ENCODE measurements at places on chromosomes 12 and 14. TPM values are rescaled to one million over a fixed set of nuclear protein-coding genes. Genes with fewer than 3 reads are reported as not detected.

The POLE2 gene
- 15.7 TPM for total RNA-seq

The CCND2 gene
- not detected for total RNA-seq

The DICER1 gene
- 20.3 TPM for total RNA-seq

The WIF1 gene
- not detected for total RNA-seq

The SLC38A6 gene
- 20.2 TPM for total RNA-seq

The CPNE6 gene
- total RNA-seq, result 0.16 TPM

The KLRC3 gene
- not detected for total RNA-seq

The TMEM263 gene
- 28.2 TPM for total RNA-seq

The MYL6B gene
- total RNA-seq, result 72.9 TPM

The CCDC196 gene
- not detected for total RNA-seq

The KRT3 gene
- total RNA-seq, result 0.08 TPM
